ENCODE measurements at places on chromosomes 2 and 18. TPM values are rescaled to one million over a fixed set of nuclear protein-coding genes. Genes with fewer than 3 reads are reported as not detected.

- H3K36me3 ChIP-seq: no peaks in the 10 kb centered on the region
- no peaks in the 10 kb centered on the region for H3K4me1 ChIP-seq
- H3K27ac ChIP-seq: no peak overlapping the region
- peaks cover 8% of the 10 kb centered on the region for H3K27me3 ChIP-seq
- H3K4me3 ChIP-seq: no peak overlapping the region
These were observed 59.9 kb downstream of the PDE11A start for GRCh38 chr2:178012639-178013038.

DNA sequence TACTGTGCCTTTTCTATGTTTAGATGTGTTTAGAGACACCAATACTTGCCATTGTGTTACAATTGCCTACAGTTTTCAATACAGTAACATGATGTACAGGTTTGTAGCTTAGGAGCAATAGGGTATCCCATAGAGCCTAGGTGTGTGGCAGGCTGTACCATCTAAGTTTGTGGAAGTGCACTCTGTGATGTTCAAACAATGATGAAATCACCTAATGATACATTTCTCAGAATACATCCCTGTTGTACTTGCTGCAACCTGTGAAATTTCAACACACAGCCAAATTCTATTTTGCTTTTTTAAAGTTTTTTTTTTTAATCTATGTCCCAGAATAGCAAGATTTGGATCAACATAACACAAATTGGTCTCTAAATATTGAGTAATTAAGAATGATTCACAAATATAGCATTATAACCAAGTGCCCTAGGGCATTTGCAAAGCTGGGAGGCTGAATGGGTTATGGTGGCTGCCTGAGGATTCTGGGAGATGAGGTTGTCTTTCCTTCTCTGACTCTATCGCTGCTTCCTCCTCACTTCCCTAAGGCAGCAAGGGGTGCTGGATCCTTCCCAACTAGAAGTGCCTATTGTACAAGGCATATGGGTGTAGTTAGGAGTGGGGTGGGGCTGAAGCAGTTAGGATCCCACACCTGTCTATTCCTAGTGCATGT lies 78.3 kb downstream of the SKA1 start:
- peaks cover 11% of the 10 kb centered on the region for H3K27me3 ChIP-seq
- H3K4me3 ChIP-seq: no peak overlapping the region
- no peaks in the 10 kb centered on the region for H3K4me1 ChIP-seq

DNA sequence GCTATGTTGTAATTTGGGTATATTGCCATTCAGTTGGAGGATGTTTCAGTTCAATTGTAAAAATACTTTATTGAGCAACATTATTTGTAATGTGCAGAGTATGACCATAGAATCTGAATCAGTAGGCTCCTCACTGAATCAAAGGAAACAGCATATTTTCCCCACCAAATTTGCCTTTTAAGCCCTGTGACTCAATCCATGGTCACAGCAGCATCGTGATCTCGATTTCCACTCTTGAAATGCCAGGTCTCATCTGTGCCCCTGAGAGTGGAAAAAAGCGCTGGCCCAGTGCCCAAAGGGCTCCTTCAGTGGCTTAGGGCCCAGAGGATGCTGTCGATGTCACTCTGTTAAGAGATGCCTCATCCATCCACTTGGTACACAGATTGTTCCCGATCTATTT lies 57.5 kb downstream of the FHOD3 start:
- H3K4me3 ChIP-seq: no peak overlapping the region
- no peak for DNase-seq
- no peak overlapping the region for H3K27ac ChIP-seq
- H3K36me3 ChIP-seq: no peaks in the 10 kb centered on the region
- no peaks in the 10 kb centered on the region for H3K27me3 ChIP-seq

DNA sequence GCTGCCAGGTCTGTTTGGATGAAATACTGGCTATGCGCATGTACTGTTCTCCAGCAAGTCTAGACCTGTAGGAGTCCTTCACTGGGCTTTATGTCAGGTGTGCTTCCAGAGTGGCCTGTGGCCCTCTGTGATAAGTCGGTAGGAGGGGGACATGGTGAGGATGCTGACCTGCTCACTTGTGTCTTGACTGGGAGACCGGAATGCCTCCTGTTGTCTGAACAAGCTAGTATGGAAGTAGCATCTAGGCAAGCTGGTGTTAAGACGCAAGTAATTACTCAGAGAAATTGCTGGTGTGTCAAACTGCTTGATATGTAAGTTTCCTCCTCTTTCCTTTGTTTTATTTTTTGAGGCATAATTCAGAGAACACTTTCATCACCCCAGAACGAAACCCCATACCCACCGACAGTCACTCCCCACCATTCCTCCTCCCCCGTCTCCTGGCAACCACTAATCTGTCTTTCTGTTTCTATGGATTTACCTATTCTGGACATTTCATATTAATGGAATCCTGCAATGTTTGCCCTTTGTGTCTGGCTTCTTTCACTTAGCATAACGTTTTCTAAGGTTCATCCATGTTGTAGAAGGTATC lies 76.4 kb downstream of the TMEM247 start:
- no peak overlapping the region for H3K4me3 ChIP-seq
- peaks cover 10% of the 10 kb centered on the region for H3K4me1 ChIP-seq
- DNase-seq: no peak
- no peak overlapping the region for H3K27ac ChIP-seq

GRCh38 chr2:153391131-153391530 lies 87.4 kb downstream of the RPRM start:
- H3K4me3 ChIP-seq: no peak overlapping the region
- H3K27me3 ChIP-seq: no peaks in the 10 kb centered on the region
- no peak for DNase-seq

GRCh38 chr2:231425291-231425810 lies 29.8 kb downstream of the B3GNT7 start:
- no peaks in the 10 kb centered on the region for H3K36me3 ChIP-seq
- H3K4me3 ChIP-seq: no peak overlapping the region
- H3K4me1 ChIP-seq: peaks cover 5% of the 10 kb centered on the region

Gene FHOD3
- not detected for total RNA-seq

Gene ATG16L1
- 67.6 TPM for total RNA-seq

Gene CCDC141
- 15.0 TPM for total RNA-seq

Data from activated naive CD8-positive, alpha-beta T cell treated with anti-CD3 and anti-CD28 coated beads, Interleukin-2, amount 10 ng/mL, durations not matched to agents 7 days and 5 days (primary cell).